ENCODE measurements at places on chromosomes 12 and 14.
A peak's percentile ranks its signal among the peaks of the same experiment; 100 is the strongest.

- peak; percentile 28 for DNase-seq
Observed at GRCh38 chr12:47419497-47419896, 286.3 kb downstream of the RPAP3 start.

DNA sequence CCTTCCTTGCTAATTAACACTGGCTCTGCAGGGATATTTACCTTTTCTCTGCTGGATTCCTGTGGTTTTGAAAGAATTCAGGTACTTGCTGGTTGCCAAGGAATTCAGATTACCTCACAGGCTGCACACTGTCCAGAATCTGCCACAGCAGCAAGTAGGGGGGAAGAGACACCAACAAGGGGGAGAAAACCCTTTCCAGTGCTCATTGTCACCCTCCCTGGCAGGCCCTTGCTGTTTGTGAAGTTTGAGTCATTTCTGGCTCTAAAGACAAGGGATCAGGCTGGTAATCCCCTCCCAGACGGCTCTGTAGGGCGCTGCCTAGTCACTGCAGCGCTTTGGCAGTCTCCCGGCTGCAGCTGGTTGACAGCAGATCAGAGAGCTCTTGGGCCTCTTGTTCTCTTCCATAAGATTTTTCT, 50.8 kb downstream of the TTLL5 start:
- DNase-seq: peak; percentile 81

GRCh38 chr12:67107235-67107634, 161.9 kb upstream of the CAND1 start:
- no peak for DNase-seq

- DNase-seq: no peak
Observed at GRCh38 chr12:108315486-108316105, 23.5 kb downstream of the CMKLR1 start.

GRCh38 chr14:75497191-75497590, 25.1 kb upstream of the BATF start:
- no peak for DNase-seq

- DNase-seq: no peak
Observed at GRCh38 chr14:77570706-77571268, 45.6 kb downstream of the SPTLC2 start.

GRCh38 chr14:65472189-65472588, 59.7 kb downstream of the FUT8 start:
- DNase-seq: no peak
